ENCODE measurements at places on chromosomes 13 and 19.

- DNase-seq: no peak
Measured at GRCh38 chr13:34944751-34945150, 2.7 kb downstream of the NBEA start.

DNA sequence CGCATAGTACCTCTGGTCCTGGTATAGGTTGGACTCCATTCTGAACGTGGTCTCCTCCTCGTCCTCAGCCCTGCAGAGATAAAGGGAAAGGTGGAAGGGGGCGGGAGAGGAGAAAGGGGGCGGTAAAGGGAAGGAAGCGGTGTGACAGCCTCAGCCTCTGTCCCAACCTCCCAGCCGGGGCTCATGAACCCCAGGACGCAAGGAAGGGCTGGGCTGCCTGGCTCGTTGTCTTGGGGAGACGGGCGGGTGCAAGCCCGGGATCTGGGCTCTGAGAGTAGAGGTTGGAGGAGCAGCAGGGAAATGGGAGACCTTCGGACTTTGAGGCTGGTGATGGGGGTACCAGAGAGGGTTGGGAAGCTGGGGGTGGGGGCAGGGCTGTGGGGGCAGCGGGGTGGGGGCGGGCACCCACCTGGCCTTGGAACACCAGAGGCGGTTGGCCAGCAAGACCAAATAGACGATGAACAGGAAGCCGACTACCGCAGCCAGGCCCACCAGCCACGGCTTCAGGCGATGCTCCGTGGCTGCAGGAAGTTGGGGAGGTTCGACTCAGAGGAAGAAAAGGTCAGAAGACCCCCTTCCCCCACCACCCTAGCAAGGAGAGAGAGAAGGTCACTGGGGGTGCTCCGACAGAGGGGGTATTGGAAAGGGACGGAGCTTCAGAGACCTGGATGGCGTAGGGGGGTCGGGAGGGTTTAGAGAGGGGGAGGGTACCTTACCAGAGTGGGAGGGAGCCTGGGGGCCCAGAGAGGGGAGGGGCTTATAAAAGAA, 1.7 kb downstream of the SMIM24 start:
- no peak for DNase-seq

DNA sequence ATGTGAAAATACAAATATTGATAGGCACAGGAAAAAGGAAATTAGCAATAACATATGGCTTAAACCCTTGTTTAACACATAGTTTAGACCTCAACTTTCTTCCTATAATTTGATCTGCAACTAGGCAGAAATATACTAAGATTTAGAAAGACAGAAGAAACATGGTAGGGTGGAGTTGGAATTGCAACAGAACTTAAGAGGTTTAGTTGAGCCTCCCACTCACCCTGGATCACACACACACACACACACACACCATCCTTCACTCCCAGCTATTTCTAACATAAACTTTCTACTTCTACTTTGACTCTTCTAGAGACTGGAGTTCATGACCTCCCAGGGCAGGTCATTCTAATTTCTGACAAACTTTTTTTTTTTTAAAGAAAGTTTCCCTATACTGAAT, 47.4 kb downstream of the FLT3 start:
- no peak for DNase-seq

GRCh38 chr19:11191273-11191755, 6.0 kb downstream of the KANK2 start:
- DNase-seq: no peak

GRCh38 chr13:53775807-53776206, 747.2 kb downstream of the OLFM4 start:
- no peak for DNase-seq

DNA sequence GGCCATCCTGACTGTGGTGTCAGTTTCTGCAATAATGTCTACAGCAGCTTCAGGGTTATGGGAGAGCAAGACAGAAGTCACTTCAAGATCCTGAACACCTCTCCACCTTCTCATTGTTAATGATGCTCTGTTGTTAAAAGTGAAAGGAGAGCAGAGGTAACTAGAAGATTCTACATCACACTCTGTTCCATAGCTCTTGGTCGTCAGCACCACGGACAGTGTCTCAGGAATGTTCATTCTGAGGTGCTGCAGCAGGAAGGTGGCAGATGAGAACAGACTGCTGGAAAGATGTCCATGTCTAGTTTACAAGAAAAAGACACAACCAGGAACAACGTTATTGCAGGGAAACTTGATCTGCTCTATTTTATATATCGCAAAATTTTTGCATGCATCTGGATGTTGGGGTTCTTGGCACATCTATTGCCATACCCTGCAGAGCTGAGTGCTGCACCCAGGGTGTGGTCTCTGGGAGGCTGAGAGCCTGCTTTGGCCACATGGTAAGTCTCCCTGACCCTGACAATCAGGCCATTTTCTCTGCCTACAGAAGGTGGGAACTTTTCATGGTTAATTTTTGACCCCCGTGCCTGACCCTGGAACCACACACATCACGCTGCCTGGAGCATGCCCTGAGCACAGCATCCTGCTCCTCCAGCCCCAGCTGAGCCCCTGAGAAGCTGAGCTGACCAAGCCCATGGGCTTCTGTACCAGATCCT, 12.7 kb downstream of the CEACAM21 start:
- DNase-seq: no peak

GRCh38 chr19:5447700-5448311, 7.4 kb upstream of the ZNRF4 start:
- no peak for DNase-seq

GRCh38 chr19:54100561-54100960, at the start of gene OSCAR:
Gene OSCAR (minus strand): TSS chr19:54100803. CDS start chr19:54100792, 11 bp downstream.
- no peak for DNase-seq

- DNase-seq: no peak
Measured at GRCh38 chr19:6061376-6062130, 48.7 kb downstream of the RFX2 start.

DNA sequence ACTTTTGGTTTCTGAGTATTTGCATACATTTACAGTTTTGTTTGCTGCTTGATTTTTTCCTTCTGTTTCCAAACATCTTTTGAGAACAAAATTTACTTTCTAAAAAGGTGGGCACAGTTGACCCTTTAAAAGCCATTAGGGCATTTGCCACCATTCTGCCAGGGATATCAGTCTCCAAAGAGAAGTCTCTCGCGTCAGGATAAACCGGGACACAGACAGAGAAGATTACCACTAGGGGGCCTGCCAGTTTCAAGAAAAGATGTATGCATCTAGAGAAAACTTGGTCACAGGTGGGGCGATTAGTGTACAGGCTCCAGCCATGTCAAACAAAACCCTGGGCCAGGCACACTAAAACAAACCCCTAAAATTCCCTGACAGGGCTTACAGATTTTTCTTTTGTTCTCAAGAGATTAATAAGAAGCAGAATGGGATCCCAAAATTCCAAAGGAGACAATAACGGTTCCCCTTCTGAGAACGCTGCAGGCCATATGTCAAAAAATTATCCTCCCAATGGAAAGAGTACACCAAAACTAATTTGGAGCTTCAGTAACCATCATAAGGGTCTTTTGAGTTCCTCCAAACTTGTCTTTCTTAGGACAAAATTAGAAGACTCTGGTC, 10.7 kb upstream of the PABPC3 start:
- DNase-seq: no peak

GRCh38 chr19:49340865-49341718, 5.9 kb downstream of the CD37 start:
- DNase-seq: no peak

- DNase-seq: no peak
Measured at GRCh38 chr19:5472286-5472685, 17.1 kb downstream of the ZNRF4 start.

DNA sequence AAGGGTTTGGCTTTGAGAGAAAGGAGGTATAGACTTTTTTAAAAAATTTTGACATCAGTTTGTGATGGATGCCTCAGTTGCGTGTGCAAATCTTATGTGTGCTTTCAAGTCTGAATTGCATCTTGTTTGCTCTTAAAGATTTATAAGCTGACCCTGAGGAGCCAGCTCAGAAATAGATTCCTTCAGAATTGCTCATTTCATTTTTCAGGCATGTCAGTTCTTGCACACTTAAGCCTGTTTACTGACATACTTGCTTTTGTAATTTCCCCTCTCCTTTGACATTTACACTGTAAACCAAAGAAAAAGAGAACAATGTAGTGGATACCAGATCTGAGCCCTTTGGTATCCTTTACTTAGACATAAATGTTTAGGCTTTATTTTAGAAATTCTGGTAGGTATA, 87.6 kb downstream of the RNF17 start:
- no peak for DNase-seq

DNA sequence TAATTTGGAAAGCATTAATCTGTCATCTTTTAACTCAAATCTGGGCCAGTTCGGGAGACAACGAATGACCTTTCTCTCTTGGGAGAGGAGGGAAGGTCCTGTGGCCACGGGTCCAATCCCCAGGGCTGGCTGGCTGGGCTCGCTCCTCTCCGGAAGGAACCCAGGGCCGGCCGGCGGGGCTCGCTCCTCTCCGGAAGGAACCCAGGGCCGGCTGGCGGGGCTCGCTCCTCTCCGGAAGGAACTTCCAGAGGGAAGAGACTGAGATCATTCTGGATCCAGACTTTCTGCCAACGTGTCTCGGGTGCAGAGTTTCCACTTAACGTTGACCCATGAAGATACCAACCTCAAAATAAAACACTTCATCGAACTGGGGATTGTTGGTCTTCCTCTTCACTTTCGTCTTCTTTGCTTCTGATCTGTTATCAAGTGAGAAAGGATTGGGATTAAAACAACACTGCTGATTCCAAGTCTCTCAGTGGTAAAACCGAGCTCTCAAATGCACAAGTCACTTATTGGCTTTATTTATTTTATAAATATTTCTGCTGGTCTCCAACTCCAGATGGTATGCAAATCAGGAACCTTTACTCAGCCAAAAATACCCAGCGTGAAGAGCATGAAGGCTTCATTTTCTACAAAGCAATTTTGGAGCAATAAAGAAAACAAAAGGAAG, 53.3 kb upstream of the C13orf46 start:
- DNase-seq: no peak

DNA sequence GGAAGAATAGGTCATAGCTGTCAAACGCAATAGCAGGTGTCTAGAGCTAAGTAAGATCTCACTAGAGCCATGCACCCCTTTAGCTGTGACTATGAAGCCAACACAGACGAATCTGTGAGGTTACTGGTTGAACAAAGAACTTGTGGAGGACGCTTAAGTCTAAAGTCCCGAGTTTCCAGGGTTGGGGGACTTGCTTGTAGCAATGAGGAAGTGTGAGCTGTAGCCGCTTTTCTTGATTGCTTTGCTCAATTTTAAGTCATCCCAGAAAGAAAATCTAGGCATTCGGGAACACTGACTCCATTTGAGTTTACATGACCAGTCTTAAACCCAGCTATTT, 1.6 kb downstream of the GPC5 start:
- DNase-seq: no peak

GRCh38 chr19:8158411-8159074, 9.2 kb upstream of the FBN3 start:
- no peak for DNase-seq

GRCh38 chr13:44573790-44574465, 2.2 kb downstream of the TSC22D1 start:
- DNase-seq: no peak

Data from activated CD4-positive, alpha-beta T cell treated with anti-CD3 and anti-CD28 coated beads for 1 hour (primary cell).